Tibial nerve (tissue), 4 donors: ENCODE measurements at places on chromosomes 5 and 9. TPM values are rescaled to one million over a fixed set of nuclear protein-coding genes. Genes with fewer than 3 reads are reported as not detected.

GRCh38 chr5:122102825-122103224, 24.8 kb upstream of the LOX start:
- no peak for DNase-seq

- no peak for DNase-seq
Observed at GRCh38 chr5:101782352-101783103, 513.6 kb downstream of the SLCO4C1 start.

Gene ERAP2
- total RNA-seq: 10.5 TPM

DNA sequence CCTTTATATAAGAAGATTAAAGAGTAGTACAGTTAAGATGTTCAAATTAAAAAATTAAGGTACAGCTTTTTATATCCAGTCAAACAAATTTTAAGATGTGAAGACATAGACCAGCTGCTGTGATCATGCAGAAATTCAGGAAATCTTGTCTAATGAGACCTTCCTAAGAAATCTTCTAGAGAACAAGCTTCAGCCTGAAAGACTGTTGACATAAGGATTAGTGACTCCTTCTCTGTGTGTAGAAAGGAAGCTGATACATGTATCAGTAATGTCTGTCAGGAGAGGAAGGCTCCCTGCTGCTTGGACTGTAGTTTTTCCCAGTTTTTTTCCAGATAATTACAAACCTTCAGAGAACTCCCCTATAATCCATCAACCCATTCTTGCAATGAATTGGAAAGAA, 75.8 kb upstream of the PCSK5 start:
- DNase-seq: no peak

Gene CARD9
- total RNA-seq: 3.1 TPM

DNA sequence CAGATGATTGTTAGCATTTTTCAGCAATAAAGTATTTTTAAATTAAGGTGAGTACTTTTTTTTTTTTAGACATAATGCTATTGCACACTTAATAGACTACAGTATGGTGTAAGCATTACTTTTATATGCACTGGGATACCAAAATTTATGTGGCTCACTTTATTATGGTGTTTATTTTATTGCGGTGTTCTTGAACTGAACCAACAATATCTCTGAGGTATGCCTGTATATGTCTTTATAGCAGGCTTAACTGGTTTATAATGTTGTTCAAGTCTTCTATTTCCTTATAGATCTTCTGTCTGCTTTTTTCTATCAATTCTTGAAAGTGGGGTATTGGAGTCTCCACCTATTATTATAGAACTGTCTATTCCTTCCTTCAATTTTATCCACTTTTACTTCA, 18.0 kb downstream of the ZBTB43 start:
- no peak for DNase-seq

DNA sequence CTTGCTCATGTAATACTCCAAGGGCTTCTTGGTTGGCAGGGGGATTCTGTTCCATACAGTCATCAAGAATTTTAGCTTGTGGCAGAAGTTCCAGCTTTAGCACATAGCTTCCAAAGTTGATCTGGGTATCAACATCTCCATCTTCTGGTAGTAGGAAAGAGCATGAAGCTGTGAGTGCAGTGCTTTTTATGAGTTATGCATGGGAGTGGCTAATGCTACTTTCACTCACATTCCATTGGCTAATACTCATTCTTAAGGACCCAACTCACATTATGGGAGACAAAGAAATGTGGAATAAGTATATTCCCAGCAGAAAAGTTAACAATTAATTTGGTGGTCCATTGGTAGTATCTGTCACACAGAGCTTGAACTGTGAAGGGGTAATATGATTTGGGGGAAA, 194.2 kb upstream of the CHD1 start:
- no peak for DNase-seq

DNA sequence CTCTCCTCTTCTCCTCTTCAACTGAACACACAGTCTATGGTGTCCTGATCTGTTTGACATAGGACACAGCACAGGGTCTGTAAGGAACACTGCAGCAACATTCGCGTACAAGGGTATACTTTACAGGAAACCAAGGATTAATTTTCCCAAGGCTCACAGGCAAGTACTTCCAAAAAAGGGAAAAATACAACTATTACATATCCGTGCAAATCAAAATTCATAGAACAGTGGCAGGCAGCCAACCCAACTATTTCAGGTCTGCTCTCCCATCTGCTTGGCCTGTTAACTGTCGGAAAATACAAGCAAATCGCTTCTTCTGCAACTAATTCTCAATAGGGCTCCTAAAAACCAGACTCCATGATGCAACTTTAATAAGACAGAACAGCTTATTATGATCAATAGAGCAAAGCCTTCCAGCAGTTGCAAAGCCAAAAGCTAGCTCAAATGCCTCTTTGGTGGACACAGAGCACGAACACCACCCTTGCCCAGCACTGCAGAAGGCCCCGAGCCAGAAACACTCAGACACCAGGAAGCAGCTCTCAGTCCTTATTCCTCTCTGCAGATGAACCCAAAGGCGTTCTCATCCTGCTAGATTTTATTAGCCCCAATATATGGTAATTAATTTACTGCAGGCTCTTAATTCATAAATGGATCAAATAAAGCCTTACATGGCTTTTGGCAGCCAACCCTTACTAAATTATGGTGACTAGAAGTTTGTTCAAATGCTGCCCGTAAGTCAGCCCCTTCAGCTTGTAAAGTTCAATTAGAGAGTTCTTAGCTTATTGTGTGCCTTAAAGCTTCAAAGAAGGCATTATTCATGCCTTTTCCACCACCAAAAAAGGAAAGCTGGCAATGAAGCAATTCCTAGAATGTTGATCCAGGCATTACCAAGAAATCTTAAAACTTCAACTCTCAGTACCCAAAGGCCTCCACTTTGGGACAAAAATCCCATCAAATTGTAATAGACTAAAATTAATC, 68.8 kb downstream of the ZNF608 start:
- DNase-seq: no peak

Gene PCDHB2
- 1.7 TPM for total RNA-seq

DNA sequence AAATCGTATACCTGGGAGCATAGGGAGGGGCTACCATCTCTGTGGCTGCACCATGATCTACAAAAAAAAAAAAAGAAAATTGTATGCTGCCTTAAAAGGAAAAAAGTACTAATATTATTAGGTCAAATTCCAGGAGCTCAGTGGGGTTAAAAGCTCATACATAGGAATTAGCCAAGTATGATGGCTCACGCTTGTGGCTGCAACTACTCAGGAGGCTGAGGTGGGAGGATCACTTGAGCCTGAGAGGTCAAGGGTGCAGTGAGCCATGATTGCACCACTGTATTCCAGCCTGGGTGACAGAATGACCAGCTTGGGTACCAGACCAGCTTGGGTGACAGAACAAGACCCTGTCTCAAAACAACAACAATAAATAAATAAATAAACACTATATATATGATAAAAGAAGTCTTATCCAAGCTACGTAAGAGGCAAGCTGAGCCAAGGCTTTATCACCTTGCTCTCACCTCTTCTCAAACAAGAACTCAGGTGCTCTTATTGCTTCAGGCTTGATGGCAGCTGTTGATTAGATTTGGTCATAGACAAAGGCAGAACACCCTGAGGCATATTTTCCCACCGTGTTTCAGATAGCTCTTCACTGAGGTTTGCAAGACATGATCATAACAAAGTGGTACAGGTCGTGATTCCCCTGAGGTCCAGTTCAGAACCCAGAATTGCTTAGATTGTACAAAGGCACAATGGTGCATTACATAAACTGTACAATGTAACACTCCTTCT, 3.3 kb upstream of the FBXW11 start:
- DNase-seq: no peak

GRCh38 chr5:161284445-161284844, 262.1 kb downstream of the GABRB2 start:
- DNase-seq: no peak

DNA sequence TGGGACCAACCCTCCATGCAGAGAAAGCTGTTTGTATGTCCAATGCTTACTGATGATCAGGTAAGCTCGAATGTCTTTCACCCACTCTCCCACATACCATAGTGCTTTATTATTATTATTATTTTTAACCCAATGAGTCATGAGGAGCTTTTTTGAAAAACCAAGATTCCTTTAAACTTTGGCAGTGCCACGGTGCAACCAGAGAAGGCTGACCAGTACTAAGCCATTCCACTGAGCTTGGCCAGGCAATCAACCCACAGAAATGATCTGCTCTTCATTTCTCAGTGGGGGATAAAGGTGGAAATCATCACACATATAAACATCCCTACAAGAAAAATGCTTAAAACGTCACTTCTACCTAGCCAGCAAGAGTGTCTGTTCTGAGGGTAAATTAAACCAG, 35.5 kb downstream of the JAKMIP2 start:
- DNase-seq: no peak

DNA sequence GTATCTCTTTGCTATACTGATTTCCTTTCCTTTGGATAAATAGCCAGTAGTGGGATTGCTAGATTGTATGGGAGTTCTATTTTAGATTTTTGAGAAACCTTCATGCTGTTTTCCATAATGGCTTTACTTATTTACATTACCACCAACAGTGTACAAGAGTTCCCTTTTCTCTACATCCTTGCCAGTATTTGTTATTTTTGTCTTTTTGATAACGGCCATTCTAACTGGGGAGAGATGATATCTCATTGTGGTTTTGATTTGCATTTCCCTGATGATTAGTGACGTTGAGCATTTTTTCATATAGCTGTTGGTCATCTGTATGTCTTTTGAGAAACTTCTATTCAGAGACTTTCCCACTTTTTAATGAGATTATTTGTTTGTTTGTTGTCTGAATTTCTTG, 25.8 kb downstream of the NADK2 start:
- no peak for DNase-seq

DNA sequence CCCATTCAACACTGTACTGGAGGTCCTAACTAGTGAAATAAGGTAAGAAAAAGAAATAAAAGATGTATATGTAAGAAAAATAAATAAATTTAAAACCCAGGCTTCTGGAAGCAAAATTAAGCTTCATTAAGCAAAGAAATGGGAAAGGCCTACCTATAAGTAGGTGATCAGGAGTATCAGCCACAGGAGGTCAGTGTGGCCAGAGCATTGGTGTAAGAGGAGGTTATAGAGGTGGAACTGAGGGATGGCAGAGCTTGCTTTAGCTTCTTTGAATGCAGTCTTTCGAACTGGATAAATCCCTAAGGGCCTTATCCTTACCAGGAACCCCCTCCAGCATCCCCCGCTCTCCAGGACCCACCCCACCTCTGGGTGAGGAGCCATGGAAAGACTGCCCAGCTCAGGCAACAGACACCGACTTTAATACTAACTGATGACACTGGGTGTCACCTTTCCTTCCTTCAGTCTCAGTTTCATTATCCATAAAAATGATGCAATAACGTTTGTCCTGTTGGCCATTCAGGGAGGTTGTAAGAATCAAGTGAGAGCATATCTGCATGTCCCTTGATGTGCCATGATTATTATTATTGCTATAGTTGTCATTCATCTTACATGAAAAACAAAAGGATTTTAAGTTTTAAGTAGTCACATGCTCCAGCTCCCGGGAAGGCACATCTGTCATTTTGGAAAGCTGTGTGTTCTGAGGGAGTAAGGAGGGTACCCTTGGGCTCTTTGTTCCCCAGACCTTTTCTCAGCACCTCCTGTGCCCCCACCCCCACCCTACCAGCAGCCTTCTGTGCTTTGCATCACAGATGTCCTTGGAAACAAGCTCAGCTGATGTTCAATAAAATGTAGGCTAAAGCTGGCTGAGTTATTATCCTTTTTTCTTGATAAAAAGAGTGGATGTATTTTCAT, 50.8 kb upstream of the CTNNA1 start:
- DNase-seq: no peak

Gene PTPRD
- 13.2 TPM for total RNA-seq

- no peak for DNase-seq
Observed at GRCh38 chr9:19922476-19923118, 133.8 kb upstream of the SLC24A2 start.

GRCh38 chr5:71586052-71586940, 844 bp upstream of the MCCC2 start:
- no peak for DNase-seq

- DNase-seq: no peak
Observed at GRCh38 chr5:11181940-11182339, 420.9 kb upstream of the DAP start.

Gene MOB3B
- total RNA-seq: 20.5 TPM

GRCh38 chr5:107592515-107592914, 78.2 kb downstream of the EFNA5 start:
- no peak for DNase-seq

Gene INSL4
- not detected for total RNA-seq

Gene CDH10
- not detected for total RNA-seq

GRCh38 chr9:93397661-93398373, 53.7 kb upstream of the FAM120A start:
- DNase-seq: no peak

Gene CDH6
- 21.0 TPM for total RNA-seq

GRCh38 chr5:176157656-176158055, 80.6 kb upstream of the SIMC1 start:
- no peak for DNase-seq

GRCh38 chr5:151072630-151073025, 8.2 kb downstream of the TNIP1 start:
- DNase-seq: no peak

Gene SPRY4
- total RNA-seq: 30.9 TPM

Gene OR1N2
- total RNA-seq: not detected

GRCh38 chr9:106648799-106649198, 214.2 kb upstream of the ZNF462 start:
- DNase-seq: no peak

- no peak for DNase-seq
Observed at GRCh38 chr5:159905496-159905895, 10.8 kb upstream of the ADRA1B start.

DNA sequence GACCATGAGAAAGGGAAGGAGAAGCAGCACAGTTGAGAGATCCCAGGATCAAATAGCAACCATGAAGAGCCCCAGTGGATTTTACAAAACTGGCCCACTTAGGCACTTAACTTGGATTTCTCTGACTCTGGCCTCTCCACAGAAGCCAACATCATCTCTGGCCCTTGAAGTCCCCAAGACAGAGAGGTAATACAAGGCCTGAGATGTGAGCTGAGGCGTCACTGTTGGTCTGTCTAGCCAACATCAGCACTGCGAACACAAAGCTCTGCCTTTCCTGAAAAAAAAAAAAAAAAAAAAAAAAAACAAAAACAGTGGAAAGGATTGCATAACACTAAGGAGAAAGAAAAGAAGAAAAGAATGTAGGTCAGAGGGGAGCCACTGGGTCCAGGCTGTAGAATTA, 378.3 kb downstream of the BRINP1 start:
- DNase-seq: no peak

Gene IL11RA
- total RNA-seq: 48.8 TPM

- DNase-seq: no peak
Observed at GRCh38 chr9:92712767-92713166, 42.8 kb upstream of the IPPK start.

- DNase-seq: no peak
Observed at GRCh38 chr5:113235884-113236283, 198.9 kb downstream of the TSSK1B start.

Gene GKAP1
- 13.1 TPM for total RNA-seq
